Gastrocnemius medialis (tissue), 4 donors: ENCODE measurements at places on chromosomes 16 and 17. TPM values are rescaled to one million over a fixed set of nuclear protein-coding genes. Genes with fewer than 3 reads are reported as not detected.

DNA sequence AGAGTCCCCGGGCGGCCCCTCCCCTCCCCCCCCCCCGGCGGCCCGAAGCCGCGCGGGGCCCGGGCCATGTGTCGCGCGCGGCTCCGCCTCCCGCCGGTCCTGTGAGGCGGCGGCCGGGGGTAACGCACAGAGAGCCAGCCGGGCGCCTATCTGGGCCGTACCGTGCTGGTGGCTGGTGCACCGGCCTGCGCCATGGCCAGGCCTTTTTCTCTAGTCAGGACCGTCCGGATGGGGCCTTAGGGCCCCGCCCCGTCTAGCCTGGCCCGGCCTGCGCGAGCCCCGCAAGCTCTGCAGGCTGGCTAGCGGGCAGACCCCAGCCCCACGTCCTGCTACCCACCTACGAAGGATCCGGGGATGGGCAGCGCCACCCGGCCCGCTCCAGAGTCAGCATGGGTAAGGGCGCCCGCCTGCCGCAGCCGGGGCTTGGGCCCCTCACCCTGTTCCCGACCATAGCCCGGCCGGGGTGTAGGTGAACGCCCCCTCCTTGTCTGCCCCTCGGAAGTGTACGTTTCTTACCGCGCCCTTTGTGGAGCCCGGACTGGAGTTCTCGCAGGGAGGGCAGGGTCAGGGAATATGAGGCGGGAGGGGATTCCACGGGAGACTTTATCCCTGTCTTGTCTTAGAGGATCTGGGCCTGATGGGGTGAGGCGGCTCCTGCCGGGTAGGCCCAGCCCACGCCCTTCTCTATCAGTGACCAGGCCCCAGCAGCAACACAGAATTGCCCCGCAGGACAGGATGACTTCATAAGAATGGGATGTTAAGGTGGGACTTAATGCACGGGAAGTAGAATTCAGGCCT lies at the start of gene CENPT:
Gene CENPT (minus strand): TSS at position 630 of the 798 bp plus-strand sequence. CDS start 13,834 bp downstream, outside the sequence.
- H3K27ac ChIP-seq, result peak within 1 kb of the TSS; percentile 98
- no peaks in the 10 kb centered on the region for H3K27me3 ChIP-seq
- H3K4me1 ChIP-seq, result peaks cover 46% of the 10 kb centered on the region
- H3K36me3 ChIP-seq, result no peaks in the 10 kb centered on the region
- peak within 1 kb of the TSS; percentile 99 for H3K4me3 ChIP-seq

The VEZF1 gene
- 102 TPM for total RNA-seq

The PRR11 gene
- not detected for total RNA-seq

The DPEP2 gene
- not detected for total RNA-seq

DNA sequence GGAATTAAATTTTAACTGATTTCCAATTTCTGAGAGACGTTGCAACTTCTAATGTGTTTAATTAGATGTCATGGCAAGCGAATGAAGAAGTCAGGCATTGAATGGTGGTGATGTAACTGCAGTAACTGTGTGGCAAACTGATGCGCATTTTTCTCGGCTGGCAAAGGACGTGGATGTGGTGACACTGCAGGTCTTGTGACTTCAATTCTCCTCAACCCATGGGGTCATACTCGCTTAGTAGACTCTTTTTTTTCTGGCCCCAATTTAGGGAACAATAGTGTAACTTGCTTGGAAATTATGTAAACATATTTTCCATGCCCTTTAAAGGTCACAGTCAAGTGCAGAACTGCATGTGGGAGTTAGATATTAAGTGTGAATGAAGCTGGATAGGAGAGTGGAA lies 1.9 kb upstream of the FAM20A start:
- H3K4me3 ChIP-seq, result no peak overlapping the region
- no peaks in the 10 kb centered on the region for H3K36me3 ChIP-seq
- DNase-seq, result peak; percentile 11
- no peak overlapping the region for H3K27ac ChIP-seq

The BRIP1 gene
- total RNA-seq, result 0.13 TPM
